Fibroblast of the aortic adventitia (primary cell): ENCODE measurements at places on chromosomes 2 and 18.

- no peak for DNase-seq
Observed at GRCh38 chr2:85790499-85791188, 36.9 kb downstream of the ATOH8 start.

GRCh38 chr2:219461669-219462068, 27.0 kb downstream of the SPEG start:
- no peak for DNase-seq

DNA sequence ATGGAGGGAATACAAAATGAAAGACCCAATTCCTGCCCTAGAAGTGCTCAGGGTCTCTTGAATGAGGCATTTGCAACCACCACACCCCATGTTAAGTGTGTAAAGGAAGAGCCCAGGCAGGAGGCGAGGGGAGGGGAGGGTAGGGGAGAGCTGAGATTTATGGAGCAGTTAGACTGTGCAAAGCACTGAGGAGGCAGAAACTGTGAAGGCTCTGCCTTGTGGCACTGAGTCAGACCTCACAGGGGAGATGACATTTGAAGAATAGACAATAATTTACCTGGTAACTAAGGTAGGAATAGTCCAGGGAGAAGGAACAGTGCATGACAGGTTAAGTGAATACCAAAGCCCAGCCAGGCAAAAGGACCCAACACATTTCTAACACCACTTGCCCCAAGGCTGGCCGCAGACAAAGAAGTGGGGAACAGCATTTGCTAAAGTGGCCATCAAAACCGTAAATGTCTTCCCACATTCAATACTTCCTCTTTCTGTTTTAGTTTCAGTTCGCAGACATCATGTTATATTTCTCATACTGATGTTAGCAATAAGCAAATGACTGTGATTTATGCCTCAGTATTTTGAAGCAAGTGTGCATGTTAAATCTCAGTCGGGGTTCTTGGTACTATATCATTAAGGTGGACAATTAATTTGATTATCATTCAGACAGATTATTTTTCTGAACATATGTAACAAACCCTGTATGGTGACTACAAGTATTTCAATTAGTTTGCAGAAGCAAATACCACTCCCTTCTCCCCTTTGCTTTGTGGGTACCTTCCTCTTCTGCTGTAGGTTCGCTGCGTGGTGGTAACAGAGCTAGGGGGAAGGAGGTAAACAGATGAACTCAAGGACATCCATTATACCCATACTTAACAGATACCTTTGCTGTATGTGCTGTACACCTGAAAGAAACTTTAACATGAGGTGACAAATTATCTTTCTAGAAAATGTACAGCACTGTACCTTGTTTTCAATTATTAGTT, 27.5 kb downstream of the CDH20 start:
- no peak for DNase-seq

DNA sequence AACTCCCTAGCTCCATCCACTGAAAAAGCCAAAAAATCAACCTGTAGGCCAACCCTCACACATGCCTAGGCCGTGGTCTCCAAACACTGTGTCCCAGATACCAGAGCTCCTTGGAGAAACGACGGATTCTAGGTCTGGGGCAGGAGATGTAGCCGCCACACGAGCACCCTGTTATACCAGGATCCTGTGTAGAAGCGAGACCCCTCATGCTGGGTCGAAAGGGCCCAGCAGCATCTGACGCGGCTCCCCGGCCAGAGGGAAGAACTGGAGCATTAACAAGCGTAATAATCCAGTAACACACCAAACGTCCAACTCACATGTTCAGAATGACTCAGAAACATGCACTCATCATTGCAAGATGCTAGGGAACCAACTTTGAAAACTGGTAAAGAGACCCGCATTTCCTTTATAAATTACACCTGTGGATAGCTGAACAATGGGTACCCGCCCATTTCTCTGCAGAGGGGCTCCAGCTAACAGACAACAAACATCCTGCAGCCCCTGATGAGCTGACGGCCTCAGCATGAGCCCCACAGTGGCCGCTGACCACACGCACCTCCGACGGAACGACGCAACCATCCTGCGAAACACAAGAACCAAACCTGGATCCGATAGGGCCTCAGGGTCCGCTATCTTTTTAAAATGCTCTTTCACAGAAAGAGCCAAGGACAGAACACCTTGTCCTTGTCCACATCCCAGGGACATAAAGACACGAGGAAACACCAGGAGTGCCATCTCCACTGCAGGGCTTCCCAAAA, 14.2 kb downstream of the SLC66A2 start:
- no peak for DNase-seq

DNA sequence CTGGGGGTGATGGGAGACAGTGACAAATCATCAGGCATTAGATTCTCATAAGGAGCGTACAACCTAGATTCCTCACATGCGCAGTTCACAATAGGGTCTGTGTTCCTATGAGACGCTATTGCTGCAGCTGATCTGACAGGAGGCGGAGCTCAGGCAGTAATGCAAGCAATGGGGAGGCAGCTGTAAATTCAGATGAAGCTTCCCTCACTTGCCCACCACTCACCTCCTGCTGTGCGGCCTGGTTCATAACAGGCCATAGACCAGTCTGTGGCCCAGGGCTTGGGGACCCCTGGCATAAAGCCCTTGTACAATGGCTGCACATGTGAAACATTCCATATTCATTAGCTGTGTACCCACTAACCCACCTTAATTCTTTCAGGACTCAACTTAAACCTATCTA, 18.0 kb downstream of the NMUR1 start:
- no peak for DNase-seq

DNA sequence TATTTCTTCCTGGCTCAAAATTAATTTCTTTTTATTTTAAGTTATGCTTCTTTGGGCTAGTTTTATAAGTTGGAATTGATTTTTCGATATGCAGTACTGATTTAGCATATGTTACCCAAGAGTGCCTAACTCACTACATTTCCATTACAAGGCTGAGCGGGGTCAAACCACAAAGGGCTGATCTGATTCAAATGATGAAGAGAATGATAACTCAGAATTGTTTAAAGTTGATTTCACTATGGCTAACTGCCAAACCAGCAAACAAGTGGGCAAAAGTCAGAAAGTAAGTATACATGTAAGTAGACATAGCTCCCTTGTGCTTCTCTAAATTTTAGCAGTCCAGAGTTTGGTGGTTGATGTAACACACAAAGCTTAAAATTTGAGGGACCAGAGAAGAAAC, 35.6 kb downstream of the RAD51AP2 start:
- no peak for DNase-seq

- DNase-seq, result no peak
Observed at GRCh38 chr2:15527074-15527739, 33.9 kb downstream of the NBAS start.

DNA sequence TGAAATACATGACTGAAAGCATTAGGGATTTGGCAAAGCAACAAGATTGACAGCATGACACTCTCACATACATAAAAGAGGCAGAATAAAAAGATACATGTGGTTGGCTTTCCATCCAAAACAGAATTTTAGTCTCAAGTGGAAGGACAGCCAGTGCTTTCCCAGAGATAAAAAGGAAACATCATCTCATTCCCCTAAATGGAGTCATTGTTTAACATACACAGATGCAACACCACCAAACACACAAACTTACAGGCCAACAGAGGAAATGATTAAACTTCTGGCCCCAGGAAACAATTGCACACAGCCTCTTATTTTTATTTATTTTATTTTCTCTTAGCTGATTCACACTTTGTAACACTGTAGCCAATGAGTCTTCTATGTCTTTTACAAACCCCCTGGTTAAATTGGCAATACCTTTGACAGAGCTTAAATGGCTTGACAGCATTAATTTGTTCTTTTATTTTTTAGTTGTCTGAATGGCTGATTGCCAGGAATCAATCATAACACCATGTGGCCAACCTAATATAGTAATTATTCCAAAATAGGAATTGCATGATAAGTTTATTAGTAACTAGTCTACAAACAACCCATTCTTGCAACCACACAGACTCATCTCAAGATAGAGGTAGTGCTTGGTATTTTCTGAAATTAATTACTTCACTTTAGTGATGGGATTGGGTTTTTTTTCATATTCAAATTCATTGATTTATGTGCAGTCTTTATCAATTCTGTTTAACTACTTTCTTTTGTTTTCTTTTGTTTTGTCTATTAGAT, 190.5 kb downstream of the RND3 start:
- peak; percentile 56 for DNase-seq
